ENCODE measurements at places on chromosomes 1 and 21. TPM values are rescaled to one million over a fixed set of nuclear protein-coding genes. Genes with fewer than 3 reads are reported as not detected.

DNA sequence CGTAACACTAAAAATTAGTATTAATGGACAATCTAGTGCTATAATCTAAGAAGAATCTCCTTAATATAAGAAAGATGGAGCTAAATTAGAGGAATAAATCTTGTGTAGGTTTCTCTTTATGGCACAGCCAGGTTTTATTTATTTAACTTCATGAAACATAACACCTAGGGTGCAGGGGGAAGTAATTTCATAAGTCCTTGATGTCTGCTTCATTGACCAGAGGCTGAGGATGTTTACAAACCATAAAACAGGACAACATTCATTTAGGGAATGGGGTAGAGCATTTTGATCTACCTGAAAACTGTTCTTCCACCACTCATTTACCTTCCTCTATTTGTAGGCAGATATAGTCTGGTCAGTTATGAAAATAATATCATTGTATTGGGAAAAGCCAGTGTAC is 95.5 kb downstream of the NGF start:
- no peak for DNase-seq

- no peak for DNase-seq
These were observed 77.1 kb downstream of the IFI44 start for GRCh38 chr1:78726686-78727085.

DNA sequence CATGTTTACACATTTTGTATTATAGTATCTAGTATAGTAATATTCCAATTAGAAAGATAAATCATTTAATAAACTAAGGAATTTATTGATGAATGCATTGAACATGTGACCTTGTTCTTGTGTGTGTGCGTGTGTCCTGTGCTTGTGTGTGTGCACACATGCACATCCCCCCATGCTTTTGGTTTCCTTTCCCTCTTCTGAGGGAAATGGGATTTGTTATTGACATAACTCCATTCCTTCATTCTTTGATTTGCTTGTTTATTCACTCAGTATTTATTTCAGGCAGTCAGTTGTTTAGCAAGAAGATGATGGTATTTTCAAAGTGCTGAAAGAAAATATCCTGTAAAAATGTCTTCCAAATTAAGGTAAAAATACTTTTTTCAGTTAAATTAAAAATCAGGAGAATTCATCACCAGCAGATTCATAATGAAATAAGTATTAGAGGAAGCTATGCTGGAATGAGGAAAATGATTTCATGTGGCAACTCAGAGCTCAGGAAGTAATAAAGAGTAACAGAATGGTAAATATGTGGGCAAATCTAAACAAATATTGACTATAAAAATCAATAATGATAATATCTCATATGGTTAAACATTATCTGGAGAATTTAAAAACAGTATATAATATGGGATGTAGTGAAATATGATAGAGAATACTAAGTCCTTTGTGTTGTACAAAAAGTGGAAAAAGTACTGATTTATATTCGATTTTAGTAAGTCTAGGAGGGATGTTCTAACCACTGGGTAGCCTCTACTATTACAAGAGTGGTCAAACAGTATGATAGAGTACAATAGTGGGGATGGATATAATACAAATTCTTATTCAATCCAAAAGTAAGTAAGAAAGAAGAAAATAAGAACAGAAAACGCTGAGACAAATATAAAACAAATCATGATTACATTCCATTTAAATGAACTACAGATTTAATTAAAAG is 35.2 kb upstream of the SIPA1L2 start:
- no peak for DNase-seq

GRCh38 chr21:27149034-27149433 is 182.1 kb upstream of the ADAMTS5 start:
- DNase-seq: no peak

DNA sequence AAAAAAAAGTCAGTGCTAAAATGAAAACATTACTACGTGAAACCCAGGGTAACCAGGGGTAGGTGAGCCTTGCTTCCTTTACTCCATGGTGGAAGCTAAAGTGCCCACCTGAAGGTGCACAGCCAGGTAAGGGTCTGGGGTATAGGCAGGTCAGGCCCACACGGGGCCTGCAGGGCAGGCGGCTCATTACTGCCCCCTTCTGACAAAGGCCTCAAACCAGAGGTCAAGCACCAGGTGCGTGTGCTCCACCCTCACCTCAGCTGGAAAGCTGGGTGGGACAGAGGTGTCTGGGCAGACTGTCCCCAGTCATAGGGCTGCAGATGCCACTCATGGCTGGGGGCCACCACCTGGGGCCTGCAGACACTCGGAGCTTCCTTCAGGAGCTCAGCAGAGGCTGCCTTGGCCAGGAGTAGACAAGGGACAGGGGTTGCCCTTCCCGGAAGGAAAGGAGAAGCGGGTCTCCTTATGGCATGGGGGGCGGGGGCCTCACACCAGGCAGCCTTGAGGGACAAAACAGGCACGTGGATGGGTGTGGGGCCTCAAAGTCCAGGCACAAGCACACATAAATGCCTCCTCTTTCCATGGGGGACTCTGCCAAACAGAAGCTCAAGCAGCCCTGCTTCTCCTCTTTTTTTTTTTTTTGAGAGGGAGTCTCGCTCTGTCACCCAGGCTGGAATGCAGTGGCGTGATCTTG is 36.2 kb downstream of the ACOT7 start:
- DNase-seq: no peak

DNA sequence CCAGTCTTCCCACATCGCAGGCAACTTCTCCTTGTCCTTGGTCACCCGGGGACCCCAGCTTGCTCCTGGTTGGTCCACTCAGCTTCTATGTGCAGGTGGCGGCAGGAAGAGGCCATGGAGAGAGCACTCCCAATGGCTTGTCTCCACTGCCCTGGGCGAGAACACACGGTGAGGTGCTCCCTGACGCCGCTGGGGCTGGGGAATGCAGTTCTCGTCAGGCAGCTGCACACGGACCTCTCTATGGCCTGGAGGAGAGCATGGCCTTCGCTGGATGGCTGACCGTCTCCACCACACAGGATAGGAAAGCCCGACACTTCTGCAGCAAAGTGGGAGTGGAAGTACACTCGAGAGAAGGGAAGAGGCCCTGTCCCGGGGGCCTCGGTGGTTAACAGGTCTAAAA is 11.8 kb downstream of the C1orf174 start:
- no peak for DNase-seq

- DNase-seq: no peak
These were observed 1.8 kb downstream of the ZBED6 start for GRCh38 chr1:203797216-203797615.

DNA sequence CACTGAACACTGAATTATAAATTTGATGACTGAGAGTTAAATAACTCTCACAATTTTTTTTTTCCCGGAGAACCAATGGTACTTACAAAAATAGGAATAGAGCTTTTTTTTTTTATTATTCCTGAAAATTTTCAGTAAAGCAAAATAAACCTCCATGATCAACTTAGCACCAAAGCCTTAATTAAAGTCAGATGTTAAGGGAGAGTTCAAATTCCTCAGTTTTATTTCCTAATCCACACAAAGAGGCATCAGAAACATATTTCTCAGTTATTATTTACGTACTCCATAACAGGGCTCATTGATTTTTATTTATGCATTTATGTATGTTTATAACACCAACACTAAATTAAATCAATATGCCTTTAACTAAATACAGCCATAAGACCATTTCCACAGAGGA is 55.5 kb downstream of the PLPPR5 start:
- DNase-seq: no peak

DNA sequence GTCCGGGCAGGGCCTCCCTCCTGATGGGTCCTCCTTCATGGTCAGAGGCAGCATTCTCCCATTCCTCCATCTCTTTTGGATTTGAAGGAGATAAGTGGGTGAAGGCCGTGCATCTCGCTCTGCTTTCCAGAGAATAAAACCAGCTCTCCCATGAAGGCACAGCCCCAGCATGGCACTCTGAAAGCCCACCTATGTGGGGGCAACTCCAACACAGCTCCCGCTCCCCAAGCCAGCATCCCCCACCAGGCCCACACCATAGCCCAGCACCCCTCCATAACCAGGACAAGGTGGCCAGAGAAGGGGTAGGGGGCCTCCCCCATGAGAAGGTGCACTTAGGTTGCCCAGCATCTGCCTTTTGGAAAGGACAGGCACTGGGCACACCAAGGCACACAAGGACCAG is 112.2 kb downstream of the PDE9A start:
- no peak for DNase-seq

GRCh38 chr1:83055391-83056170 is 943.4 kb downstream of the TTLL7 start:
- DNase-seq: no peak

GRCh38 chr21:15054606-15055239 is 10.1 kb downstream of the NRIP1 start:
- no peak for DNase-seq

DNA sequence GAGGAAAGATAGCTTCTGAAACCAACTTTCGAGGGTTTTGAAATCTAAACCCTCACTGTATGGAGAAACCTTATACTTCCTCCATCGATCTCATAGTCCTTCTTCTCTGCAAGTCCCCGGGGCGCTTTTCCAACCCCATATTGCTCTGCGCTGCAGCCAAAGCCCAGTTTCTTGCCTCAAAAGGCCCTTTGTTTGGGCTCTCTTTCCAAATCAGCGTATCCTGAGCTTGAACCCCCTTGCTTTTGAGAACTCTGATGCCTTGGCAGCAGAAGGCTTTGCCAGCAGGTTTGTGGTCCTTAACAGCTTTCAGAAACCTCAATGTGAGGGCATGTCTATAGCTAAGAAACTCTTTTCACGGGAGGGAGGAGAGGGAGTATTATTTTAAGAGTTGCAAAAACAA is 21.6 kb downstream of the PLPP3 start:
- no peak for DNase-seq

DNA sequence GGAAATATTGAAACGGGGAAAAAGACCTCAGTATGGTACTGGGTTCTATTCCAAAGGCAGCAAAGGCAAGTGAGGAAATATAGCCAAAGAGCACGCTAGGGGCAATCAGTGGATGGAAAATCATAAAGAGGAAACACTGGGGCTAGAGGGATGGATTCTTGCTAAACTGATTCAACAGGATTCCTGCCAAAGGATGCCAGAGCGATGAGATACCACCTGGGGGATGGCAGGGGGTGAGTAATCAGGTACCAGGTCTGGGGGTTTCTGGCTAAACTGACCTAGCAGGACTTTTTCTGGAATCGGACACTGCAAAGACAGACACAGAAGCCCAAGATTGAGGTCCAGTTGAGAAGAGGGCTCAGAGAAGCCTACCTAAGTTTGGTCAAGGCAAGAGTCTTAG is 6.7 kb downstream of the CHI3L2 start:
- no peak for DNase-seq

DNA sequence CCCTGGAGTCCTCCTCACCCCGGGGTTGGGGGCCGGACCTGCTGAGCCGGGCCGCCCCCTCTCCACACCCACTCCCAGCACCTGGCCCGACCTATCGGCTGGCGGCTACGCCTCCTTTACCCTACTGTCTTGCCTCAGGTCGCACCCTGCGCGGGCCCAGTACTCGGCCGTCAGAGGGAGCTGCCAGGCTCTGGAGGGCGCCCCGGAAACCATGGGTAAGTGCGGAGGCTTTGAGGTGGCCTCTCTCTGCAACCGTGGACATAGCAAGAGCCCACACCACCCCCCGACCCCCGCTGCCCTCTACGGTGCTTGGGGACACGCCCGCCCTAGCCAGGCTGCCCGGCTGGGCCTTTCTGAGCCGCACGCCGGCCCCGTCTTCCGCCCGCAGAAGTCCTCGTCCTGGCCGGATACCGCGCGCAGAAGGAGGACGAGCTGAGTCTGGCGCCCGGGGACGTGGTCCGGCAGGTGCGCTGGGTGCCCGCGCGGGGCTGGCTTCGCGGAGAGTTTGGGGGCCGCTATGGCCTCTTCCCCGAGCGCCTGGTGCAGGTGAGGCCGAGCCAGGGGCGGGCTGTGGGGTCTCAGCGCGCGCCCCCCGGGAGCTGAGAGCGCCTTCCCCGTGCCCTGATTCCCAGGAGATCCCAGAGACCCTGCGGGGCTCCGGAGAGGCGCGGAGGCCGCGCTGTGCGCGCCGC is at the start of gene SH3D21:
Gene SH3D21, plus strand, starts transcription at position 159 of the 692 bp plus-strand sequence. Its CDS starts 53 bp downstream, at position 212.
- DNase-seq: no peak

- DNase-seq: no peak
These were observed at the start of gene SLAMF7 for GRCh38 chr1:160739098-160739511. TSS of gene SLAMF7 (plus strand) at chr1:160739247. CDS start at chr1:160739302, 55 bp downstream.

DNA sequence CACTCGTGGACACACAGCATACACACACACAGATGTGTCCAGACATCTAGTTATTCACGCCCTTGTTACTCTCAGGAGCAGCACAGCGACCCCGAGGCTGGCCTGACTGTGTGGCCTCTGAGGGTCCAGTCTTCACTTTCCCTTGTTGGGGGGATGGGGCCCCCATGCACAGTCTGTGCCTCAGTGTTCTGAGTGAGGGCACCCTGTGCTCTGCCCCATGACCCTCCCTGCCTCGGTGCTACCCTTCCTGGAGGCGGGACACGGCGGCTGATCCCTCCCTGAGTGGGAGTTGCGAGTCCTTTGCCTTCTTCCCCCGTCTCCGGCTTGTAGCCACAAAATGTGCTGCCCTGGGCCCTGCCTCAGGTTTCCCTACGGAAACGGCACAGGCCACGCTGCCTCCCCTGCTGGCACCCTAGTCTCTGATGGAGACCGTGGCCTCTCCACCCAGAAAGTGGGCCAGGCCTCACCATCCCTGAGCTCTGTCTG is 8.6 kb downstream of the CSTB start:
- DNase-seq: no peak

DNA sequence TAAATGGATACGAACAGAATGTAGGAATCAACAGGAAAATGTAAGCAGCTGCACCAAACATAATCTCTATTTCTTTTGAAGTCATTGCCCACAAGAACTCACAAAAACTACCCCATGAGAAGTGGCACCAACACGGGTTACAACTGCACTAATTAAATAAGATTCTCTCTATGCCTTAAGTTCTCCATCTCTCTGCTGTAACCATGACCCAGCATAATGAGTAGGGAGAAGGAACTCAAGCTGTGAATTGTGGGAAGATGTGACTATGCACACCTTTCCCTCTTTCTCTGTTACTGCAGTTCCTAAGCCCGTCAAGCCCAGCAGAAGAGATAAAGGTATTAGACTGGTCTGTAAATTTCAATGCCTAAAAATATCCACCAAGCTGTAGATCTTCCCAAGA is 614.0 kb downstream of the USP25 start:
- no peak for DNase-seq

DNA sequence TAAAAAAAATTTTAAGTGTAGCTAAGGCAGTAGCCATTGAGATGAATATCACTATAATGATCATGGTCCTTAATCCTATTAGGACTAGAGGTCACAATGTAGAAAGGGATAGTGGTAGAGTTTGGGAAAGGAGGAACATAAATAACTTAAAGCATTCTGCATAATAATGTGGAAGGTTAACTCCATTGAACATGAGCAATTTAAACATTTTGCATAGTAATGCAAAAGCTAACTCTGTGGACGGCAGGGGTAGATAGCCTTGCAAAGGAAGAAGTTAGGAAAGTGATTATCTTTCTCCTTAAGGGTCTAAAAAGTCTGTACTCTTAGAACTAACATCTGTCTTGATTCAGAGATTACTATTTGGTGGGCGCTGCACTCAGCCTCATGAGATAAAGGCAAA is 39.0 kb upstream of the DENND1B start:
- no peak for DNase-seq

GRCh38 chr1:167223144-167224103 is 2.7 kb downstream of the POU2F1 start:
- no peak for DNase-seq

GRCh38 chr21:15219894-15220293 is 155.1 kb upstream of the NRIP1 start:
- DNase-seq: no peak

The KRTAP19-3 gene
- not detected for polyA plus RNA-seq

The MYCL gene
- 11.6 TPM for polyA plus RNA-seq

The TMOD4 gene
- polyA plus RNA-seq: 1.1 TPM

The PERM1 gene
- 0.55 TPM for polyA plus RNA-seq

The TNFRSF14 gene
- 24.6 TPM for polyA plus RNA-seq

The SPATC1L gene
- 18.6 TPM for polyA plus RNA-seq

The DOP1B gene
- 7.5 TPM for polyA plus RNA-seq

The IGSF5 gene
- polyA plus RNA-seq: 0.54 TPM

The PCNT gene
- polyA plus RNA-seq: 33.4 TPM

The ZMPSTE24 gene
- 56.5 TPM for polyA plus RNA-seq

The B3GALT2 gene
- 30.3 TPM for polyA plus RNA-seq

The KLF17 gene
- polyA plus RNA-seq: 0.09 TPM
